D721Med (cell line): ENCODE measurements at places on chromosomes 4 and X.

DNA sequence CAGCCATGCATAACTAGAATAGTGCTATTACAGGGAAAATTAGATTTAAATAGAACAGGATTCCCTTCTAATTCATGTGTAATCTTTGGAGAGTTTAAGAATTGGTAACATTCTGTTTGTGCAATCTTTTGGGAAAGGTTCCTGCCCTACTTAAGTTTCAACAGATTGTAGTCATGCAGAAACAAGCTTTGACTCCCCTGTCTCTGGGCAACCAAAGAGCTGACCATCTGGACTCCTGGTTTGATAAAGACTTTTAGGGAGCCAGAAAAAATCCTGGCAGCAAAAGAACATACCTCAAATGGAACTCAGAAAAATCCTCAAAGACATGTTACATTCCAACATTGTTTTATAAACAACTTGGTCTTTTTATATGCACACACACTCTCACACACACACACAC is 191.1 kb upstream of the NEIL3 start:
- no peak for DNase-seq

GRCh38 chrX:47158781-47159180 is 13.8 kb downstream of the RBM10 start:
- DNase-seq = no peak

DNA sequence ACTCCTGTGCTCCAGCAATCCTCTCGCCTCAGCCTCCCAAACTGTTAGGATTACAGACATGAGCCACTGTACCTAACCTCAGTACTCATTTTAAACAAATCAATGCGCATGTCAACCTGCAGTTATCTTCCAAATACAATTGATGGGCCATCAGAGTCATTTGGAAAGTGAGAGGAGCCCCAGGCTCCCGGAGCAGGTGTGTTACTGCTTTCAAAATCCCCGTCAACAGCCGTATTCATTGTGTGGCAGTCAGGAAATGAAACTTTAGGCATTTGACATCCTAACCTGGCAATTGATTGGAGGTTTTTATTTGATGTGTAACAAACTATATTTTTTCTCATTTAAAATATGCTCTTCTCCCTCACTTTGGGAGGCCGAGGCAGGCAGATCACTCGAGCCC is 623.6 kb upstream of the TENM3 start:
- DNase-seq = no peak

DNA sequence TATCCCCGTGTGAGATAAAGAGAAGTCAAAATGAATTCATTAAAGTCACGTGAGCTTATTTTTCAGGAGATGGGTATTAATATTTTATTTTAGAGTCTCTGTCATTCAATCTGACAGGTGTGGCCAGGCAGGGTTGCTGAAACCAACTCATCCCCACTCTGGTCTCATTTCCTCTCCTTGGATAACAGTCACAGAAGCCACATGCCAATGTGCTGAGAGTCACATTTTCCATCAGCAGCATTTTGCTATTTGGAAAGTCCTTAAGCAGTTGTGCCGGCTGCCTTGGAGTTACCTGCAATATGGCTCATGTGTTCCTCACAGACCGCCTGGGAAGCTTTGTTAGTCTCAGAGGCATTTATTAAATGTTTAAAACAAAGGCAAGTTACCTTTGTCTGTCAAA is 302.3 kb downstream of the DCHS2 start:
- DNase-seq = no peak

GRCh38 chrX:154981116-154981411 is 41.5 kb downstream of the F8 start:
- DNase-seq = no peak

GRCh38 chr4:168630445-168631187 is 133.8 kb downstream of the PALLD start:
- no peak for DNase-seq

- DNase-seq = no peak
Observed at GRCh38 chr4:123922847-123923246, 526.3 kb downstream of the SPRY1 start.

GRCh38 chr4:39495446-39496213 is 31.6 kb downstream of the UGDH start:
- no peak for DNase-seq

- DNase-seq = no peak
Observed at GRCh38 chr4:173509036-173510001, 20.7 kb downstream of the HAND2 start.

DNA sequence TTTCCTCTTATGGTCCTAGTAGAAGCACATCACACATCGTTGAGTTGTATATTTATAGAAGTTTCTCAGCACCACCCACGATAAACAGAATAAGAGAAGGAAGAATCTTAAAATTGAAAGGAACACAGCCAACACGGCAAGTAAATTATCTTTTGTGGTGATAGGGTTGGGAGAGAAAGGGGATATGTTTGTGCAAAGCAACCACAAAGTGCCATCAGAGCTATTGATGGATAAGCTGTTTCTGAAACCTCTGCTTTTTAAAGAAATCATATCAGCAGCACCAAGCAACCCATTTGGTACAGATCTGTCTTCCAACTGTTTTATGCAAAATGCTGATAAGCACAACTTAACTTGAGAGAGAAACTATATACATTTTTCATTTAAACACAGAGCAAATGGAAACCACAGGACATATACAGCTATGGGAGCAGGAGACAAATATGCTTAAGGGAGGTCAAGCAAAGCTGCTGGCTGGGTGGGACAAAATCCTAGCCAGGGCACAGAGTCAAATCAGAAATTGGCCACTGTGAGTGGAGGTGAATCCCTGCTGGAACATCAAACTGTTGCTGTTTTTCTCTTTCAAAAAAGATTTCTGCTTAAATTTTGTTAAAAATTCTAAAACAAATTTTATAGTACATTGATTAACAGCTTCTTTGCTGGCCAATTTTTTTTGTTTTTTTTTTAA is 194.0 kb upstream of the HHIP start:
- no peak for DNase-seq

GRCh38 chrX:148310426-148311165 is 189.8 kb upstream of the AFF2 start:
- DNase-seq = no peak

- no peak for DNase-seq
Observed at GRCh38 chr4:16418814-16419213, 192.5 kb upstream of the TAPT1 start.

GRCh38 chr4:89267846-89268245 is 39.8 kb downstream of the GPRIN3 start:
- no peak for DNase-seq

DNA sequence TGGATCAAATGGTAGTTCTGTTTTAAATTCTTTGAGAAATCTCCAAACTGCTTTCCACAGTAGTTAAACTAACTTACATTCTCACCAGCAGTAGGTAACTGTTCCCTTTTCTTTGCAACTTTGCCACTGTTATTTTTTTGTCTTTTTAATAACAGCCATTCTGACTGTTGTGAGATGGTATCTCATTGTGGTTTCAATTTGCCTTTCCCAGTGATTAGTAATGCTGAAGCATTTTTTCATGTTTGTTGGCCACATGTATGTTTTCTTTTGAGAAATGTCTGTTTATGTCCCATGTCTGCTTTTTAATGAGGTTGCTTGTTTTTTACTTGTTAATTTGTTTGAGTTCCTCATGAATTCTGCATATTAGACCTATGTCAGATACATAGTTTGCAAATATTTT is 198.8 kb downstream of the RAB28 start:
- DNase-seq = no peak

- DNase-seq = no peak
Observed at GRCh38 chrX:68918202-68918601, 89.4 kb downstream of the EFNB1 start.

DNA sequence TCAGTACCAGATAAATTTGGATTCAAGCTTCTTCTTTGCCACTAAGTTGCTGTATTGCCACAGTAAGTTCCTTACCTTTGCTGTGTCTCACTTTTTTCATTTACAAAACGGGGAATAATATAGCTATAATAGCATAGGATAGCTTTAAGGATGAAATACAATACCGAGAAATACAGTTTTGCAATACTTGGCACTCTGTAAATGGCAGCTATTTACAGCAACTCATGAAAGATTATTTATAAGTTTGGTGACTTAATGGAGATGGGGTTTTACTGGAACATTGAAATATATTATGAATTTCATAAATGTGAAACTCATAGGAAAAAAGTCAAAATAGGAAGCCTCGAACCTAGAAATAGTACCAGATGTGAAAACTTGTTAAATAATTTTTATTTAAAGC is 27.6 kb downstream of the ANXA10 start:
- no peak for DNase-seq

DNA sequence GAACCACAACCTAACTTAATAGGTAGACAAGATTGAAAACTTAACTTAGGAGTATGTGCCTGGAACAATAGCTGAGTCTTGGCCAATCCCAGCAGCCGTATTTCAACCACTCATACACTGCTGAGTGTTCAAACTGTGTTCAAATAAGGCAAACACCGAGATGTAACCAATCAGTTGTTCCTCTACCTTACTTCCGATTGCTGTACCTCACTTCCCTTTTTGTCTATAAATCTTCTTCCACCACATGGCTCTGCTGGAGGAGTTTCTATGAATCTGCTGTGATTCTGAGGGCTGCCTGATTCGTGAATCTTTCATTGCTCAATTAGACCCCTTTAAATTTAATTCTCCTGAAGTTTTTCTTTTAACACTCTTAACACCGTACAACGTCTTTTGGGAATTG is 108.0 kb downstream of the ANAPC4 start:
- no peak for DNase-seq

- DNase-seq = no peak
Observed at GRCh38 chrX:151791961-151792360, 57.4 kb downstream of the CNGA2 start.

DNA sequence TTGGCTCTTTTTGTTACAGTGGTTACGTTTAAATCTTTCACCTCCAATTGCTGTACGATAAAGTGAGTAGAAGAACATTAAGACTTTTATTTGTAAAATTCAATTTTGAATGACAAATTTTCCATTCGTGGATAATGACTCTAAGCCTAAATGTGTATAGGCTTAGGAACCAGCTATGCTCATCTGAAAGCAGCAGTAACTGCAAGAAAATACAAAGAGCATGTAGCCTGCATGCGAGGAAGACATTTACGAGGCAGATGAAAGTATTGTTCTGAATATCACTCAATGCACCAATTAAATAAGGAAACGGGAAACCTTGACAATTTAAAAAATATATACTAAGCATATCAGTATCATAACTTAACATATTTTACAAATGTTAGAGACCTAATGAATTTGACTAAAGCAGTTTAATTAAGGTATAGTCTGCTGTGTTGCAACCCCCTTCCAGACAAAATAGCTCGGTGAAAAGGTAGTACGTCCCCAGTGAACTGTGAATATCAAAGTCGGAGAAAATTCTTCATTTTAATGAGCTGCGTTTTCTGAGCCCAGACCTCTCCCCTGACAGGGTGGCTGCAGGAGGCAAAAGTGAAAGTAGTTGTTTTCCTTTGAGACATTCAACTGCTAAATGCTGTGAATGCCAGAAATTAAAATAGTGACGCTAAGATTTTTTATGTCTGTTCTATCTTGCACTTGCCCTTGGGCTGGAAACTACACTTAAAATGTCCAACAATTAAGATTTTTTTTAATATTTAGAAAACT is 1236.5 kb upstream of the TENM3 start:
- DNase-seq = no peak

GRCh38 chr4:120299631-120300030 is 233.0 kb upstream of the MAD2L1 start:
- DNase-seq = no peak

- DNase-seq = no peak
Observed at GRCh38 chr4:154617820-154618317, 5.4 kb upstream of the FGG start.

DNA sequence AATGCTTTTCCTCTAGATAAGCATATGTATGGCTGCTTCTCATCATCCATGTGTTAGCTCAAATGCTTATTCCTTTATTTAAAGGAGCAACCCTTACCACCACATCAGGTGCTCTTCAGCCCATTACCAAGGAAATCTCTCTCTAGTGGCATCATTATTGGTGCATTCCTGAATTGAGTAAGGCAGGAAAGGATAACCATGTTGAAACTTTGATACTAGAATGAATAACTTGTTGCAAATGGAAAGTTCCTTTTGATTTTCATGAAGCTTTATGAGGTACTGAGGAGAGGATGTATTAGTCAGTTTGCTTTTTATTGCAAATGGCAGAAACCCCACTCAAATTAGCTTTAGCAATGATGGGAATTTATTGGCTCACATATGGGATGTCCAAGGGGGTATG is 212.3 kb upstream of the FGF13 start:
- DNase-seq = no peak

DNA sequence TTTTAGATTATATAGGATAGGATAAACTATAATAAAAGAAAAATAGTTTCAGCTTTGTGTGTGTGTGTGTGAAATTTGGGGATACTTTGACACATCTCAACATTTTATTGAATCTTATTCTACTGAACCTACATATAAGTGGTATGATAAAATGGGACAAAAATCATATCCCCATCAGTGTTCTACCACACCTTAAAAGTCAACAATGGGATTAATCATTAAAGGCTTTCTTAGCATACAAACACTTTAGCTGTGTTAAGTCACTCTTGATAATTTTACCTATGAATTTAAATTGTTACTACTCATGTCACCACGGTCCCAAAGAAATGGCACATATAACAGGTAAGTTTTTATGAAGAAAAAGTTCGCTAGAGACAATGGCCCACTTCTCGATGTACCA is 37.7 kb upstream of the LRBA start:
- DNase-seq = no peak

DNA sequence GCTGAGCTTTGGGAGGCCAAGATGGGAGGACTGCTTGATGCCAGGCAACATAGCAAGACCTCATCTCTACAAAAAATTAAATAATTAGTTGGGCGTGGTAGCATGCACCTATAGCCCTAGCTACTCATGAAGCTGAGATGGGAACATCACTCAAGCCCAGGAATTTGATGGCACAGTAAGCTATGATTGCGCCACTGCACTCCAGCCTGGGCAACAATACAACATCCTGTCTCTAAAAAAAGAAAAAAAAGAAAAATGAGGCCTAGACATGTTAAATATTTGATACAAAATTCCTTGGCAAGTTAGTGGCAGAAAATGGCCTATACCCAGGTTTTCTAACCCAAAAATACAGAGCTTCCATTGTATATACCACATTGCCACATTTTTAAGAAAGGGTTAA is 88.1 kb upstream of the MAB21L2 start:
- no peak for DNase-seq
